ENCODE measurements at places on chromosomes 7 and 10. TPM values are rescaled to one million over a fixed set of nuclear protein-coding genes. Genes with fewer than 3 reads are reported as not detected.

DNA sequence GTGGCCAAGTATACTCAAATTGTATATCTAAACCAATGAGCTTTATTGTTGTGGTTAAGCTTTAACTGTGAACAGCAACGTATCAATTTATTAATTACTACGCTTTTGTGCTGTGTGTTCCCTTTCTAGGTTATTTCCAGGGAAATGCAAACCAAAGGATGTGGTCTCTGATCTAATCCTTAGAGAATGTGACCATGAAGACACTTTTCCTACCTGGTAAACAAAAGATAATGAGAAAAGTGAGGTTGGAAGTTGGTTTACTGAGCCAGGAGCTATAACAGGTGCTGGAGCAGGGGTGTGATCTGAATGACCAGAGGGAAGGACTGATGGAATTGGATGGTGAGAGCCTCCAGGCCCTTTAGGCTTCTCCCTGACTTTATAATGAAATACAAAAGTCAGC lies 25.4 kb upstream of the CALU start:
- no peaks in the 10 kb centered on the region for H3K4me1 ChIP-seq
- H3K4me3 ChIP-seq: no peak overlapping the region
- DNase-seq: no peak
- H3K27ac ChIP-seq: no peak overlapping the region

Gene MYL10
- total RNA-seq: not detected

Gene ERCC6
- 23.0 TPM for total RNA-seq

Gene CLEC5A
- total RNA-seq: not detected

Gene OR2A5
- not detected for total RNA-seq

Gene PIP
- not detected for total RNA-seq

Gene ICA1
- total RNA-seq: 3.5 TPM

GRCh38 chr10:69360485-69361302 lies 56.0 kb downstream of the TACR2 start:
- H3K27ac ChIP-seq: no peak overlapping the region
- DNase-seq: no peak
- H3K36me3 ChIP-seq: no peaks in the 10 kb centered on the region
- H3K27me3 ChIP-seq: no peaks in the 10 kb centered on the region
- H3K4me3 ChIP-seq: no peak overlapping the region

DNA sequence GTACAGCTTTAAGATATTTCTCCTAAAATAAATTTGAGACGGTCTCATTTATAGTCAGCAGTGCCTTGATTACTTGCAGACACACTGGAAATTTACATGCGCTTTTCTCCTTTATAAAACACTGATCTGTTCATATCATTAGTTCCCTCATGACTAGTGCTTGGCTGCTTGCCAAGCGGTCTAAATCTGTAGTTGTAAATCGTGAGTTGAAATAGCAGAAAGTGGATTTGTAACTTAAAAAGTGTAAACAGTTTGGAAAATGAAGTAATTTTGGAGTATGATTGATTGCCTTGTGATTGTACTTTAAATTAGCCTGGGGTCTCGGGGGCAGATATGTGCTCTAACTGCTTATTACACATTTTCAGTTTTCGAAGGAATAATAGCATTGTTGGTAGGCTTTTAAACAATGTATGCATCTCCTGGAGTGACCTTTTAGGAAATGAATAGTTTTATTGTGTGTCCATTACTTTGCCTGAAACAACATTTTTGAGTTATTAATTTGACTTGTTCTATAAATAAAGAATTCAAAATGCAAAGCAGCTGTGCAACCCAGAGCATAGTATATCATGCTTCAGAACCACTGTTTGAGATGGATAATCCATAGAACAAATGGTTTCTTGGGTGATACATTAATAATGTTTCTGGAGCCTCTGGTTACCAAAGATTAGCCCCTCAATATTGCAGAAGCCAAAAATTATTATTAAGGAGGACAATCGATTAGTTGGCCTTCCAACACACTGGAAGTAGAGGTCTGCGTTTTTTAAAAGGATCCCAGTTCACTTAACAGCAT lies 73.3 kb downstream of the ARID5B start:
- DNase-seq: no peak
- peaks cover 7% of the 10 kb centered on the region for H3K36me3 ChIP-seq
- H3K4me1 ChIP-seq: peaks cover 34% of the 10 kb centered on the region
- no peaks in the 10 kb centered on the region for H3K27me3 ChIP-seq
- H3K4me3 ChIP-seq: no peak overlapping the region

GRCh38 chr10:59688921-59689351 lies 20.7 kb downstream of the SLC16A9 start:
- H3K27me3 ChIP-seq: no peaks in the 10 kb centered on the region
- H3K4me3 ChIP-seq: no peak overlapping the region
- no peaks in the 10 kb centered on the region for H3K4me1 ChIP-seq
- no peak overlapping the region for H3K27ac ChIP-seq
- peaks cover 4% of the 10 kb centered on the region for H3K36me3 ChIP-seq
- DNase-seq: no peak

Gene CFAP69
- total RNA-seq: 2.5 TPM

DNA sequence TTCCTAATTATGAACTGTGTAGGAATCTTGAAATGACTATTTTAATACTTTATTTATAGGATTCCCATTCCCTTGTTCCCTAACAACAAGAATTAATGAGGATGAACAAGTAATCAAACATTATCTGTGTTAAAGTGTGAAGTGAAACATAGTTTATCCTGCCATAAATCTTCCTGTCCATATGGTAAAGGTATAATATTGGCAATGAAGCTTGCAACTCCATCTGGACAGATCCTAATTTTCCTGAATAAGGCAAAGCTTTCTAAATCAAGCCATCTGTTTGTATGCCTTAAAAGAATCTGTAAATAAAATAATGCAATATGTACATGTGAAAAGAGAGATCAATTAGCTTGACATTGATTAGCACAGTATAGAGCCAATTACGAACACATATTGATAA lies 529.0 kb downstream of the ANKRD7 start:
- DNase-seq: no peak
- H3K36me3 ChIP-seq: no peaks in the 10 kb centered on the region
- no peaks in the 10 kb centered on the region for H3K27me3 ChIP-seq
- no peak overlapping the region for H3K27ac ChIP-seq

DNA sequence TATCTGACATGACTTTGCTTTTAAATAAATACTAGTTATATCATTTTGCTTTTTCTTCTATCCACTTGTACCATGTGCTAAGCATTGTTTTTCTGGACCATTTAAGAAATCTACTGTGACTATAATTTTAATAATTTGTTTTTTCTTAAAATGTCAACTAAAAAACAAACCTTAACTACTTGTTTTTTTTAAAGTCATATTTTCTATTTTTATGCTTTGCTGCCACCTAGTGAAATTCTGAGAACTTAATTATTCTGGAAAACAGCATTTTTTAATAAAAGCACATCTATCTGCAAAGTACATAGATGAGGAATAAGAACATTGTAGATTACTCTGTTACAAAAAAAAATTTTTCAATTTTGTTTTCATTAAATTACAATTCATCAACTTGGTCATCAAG lies 47.4 kb downstream of the ORC5 start:
- no peak for DNase-seq
- H3K36me3 ChIP-seq: no peaks in the 10 kb centered on the region
- no peak overlapping the region for H3K4me3 ChIP-seq

GRCh38 chr7:107291434-107291833 lies 122.6 kb downstream of the HBP1 start:
- no peak overlapping the region for H3K4me3 ChIP-seq
- H3K36me3 ChIP-seq: peaks cover 26% of the 10 kb centered on the region
- no peaks in the 10 kb centered on the region for H3K4me1 ChIP-seq
- DNase-seq: no peak
- H3K27ac ChIP-seq: no peak overlapping the region

- H3K4me1 ChIP-seq: peaks cover 15% of the 10 kb centered on the region
- no peaks in the 10 kb centered on the region for H3K36me3 ChIP-seq
- DNase-seq: no peak
Observed at GRCh38 chr10:113247050-113247449, 297.0 kb downstream of the TCF7L2 start.

DNA sequence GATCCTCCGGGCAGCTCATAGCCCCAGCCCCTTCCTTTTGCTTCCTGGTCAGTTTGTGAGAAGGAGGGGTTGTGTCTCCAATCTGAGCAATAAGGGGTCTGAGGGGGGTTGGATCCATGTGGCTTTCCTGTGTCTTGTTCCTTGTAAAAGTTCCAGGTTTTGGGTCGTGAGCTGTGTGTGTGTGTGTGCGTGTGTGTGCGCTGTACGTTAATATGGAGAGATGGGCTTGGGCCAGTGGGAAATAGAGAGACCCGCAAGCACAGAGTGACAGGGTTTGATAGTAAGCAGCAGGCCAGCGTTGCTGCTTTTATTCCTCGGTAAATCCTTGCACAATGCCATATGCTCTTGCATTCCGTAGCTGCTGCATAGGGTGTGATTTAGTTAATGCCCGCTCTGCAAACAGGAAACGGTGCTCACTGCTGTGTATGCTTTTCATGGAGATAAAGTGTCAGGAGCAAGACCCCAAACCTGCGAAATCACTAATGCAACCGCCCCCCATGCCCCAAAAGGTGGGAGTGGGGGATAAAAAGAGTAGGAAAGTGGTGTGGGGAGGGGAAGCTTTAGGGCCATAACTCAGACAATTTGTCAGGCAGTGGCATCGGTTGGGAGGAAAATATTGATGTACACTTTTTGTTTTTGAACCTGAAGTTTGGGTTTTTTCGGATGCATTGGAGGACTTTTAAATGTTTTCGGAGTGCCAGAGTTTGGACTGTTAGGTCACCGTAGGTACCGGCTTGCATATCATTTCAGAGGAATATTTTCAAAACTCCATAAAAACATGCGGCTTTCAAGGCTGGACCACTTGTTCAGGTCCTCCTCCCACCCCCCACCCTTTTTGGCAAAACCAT lies 108.7 kb downstream of the TCF7L2 start:
- no peak overlapping the region for H3K27ac ChIP-seq
- H3K4me1 ChIP-seq: peaks cover 8% of the 10 kb centered on the region
- H3K27me3 ChIP-seq: no peaks in the 10 kb centered on the region
- H3K36me3 ChIP-seq: no peaks in the 10 kb centered on the region
- no peak overlapping the region for H3K4me3 ChIP-seq

- H3K27me3 ChIP-seq: no peaks in the 10 kb centered on the region
- H3K4me1 ChIP-seq: no peaks in the 10 kb centered on the region
- no peak overlapping the region for H3K27ac ChIP-seq
- H3K36me3 ChIP-seq: peaks cover 2% of the 10 kb centered on the region
Observed at GRCh38 chr10:10901906-10902305, 115.8 kb upstream of the CELF2 start.

DNA sequence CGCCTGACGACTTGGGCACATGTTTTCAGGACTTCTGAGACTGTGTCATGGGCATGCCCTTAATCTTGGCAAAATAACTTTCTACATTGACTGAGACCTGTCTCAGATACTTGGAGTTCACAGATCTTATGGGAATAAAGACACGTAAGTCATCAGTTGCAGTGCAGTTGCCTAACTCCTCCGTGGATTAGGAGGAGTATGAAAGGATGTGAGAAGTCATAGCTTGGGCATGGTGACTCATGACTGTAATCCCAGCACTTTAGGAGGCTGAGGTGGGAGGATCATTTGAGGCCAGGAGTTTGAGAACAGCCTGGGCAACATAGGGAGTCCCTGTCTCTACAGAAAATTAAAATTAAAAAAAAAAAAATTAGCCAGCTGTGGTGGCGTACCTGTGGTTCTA lies 49.6 kb downstream of the EXOC6 start:
- H3K27ac ChIP-seq: no peak overlapping the region
- H3K36me3 ChIP-seq: no peaks in the 10 kb centered on the region
- no peaks in the 10 kb centered on the region for H3K27me3 ChIP-seq
- no peak overlapping the region for H3K4me3 ChIP-seq
- peaks cover 24% of the 10 kb centered on the region for H3K4me1 ChIP-seq
- no peak for DNase-seq

DNA sequence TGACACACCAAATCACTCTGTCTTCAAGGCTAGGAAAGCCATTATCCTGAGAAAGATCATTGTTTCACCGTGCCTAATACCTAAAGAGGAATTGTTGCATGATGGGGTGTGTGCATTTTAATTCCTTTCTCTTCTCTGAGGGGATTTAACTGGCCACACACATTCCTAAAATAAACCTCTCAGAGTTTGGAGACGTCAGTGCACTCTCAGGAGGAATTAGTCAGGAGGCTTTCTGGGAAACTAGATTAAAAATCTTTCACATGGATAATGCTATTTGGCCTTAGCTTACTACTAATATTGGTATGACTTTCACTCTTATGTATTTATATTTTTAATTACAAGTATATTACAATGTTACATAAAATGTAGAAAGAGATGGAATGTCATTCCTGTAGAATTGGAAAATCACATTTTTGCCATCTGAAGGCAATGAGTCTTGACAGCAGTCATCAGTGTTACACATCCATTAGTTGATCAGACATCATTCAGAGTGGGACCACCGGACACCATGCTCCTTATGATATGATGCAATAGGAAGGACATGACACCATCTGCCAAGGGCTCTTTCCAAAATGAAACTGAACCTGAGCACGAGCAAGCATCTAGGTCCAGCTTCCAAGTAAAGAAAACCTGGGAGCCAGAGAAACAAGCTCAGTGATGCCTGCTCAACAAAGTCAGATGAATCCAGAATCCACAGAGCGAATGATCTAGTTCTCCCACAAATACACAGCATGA lies 43.1 kb upstream of the TMEM273 start:
- no peak for DNase-seq
- no peaks in the 10 kb centered on the region for H3K4me1 ChIP-seq
- H3K27ac ChIP-seq: no peak overlapping the region
- H3K36me3 ChIP-seq: no peaks in the 10 kb centered on the region
